ENCODE measurements at places on chromosomes 12 and 14. TPM values are rescaled to one million over a fixed set of nuclear protein-coding genes. Genes with fewer than 3 reads are reported as not detected.

GRCh38 chr14:93994919-93995682, 2.0 kb upstream of the CCDC197 start:
- DNase-seq = peak; percentile 78

DNA sequence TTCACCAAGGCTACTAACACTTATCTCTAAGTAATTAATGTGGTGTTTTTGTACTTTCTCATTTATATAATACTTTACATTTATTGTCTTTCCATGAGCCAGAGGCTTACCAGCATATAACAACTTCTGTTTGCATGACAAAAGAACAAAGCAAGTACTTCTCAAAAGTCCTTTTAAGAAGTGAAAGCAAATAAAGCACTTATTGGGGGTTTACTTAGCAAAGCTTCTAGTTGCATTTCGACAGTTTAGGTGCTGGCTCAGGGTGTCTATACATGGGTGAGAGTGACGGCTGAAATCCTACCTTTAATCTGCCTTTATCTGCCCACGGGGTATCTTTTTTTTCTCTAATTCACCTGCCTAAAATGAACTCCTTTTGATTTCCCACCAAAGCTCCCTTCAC, 21.0 kb upstream of the DCN start:
- no peak for DNase-seq

The CMA1 gene
- not detected for total RNA-seq

- peak; percentile 57 for DNase-seq
These were observed 145.6 kb downstream of the DYRK2 start for GRCh38 chr12:67794161-67794560.

DNA sequence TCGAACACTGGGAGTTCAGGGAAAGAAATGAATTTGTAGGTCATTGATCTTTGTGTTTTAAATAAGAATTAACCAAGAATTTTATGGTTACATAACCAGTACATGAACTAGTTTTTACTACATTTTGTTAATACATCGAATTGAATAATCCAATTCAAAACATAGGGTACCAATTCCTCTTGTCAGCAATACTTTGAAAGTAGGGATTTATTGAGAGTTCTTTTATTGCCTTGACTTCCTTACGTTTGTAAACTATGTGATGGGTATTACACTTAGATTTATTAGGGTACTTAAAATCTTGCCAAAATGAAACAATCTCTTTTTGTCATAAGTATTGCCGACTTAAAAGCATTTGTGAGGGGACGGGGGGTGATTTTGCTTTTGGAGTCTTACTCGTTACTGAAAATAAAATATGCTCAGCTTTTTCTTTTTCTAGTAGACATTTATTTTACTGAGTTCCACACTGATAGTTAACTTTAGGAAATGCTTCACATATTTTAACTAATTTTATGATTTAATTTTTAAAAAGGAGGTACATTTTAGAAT, 22.4 kb downstream of the SOCS2 start:
- DNase-seq = no peak

GRCh38 chr14:77498120-77498979, at the start of gene ISM2:
ISM2 (minus strand) TSS chr14:77498816; CDS start chr14:77498793, 23 bp downstream.
- DNase-seq = peak; percentile 23

DNA sequence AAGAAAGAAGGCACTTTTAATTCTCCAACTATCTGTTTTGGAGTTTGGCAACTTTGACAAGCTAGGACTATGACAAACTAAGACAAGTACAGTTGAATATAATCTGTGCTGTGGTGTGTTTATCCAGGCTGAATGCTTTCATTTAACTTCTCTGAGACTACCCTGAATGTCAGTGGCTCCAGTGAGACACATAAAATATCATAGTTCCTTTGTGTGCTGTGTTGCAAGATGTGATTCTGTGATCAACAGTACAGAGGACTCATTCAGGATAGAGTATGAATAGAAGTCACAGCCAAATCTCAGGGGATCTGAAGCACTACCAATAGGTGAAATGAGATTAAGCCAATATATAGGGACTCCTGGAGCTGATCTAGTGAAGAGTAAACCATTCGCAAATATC, 876.9 kb upstream of the FBXO33 start:
- DNase-seq = no peak

GRCh38 chr12:51746416-51746815, 102.1 kb downstream of the FIGNL2 start:
- no peak for DNase-seq

DNA sequence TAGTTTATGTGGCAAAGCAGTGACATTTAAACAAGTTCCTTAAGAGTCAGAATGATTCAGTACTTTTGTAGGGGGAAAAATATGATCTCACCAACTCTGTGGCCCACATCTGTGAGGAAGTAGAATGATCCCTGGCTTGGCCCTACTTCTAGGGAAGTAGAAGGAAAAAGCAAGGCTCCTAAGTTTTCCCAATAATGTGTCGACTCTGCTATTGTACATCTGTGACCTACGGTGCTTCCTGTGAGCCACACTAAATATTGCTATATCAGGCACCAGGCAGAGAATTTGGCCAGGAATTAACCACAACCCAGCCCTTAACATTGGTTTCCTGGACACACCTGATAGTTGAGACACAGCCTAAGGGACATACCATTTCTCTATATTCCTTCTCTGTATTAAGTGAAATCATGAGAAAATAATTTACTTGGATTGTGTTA, 9.3 kb upstream of the NID2 start:
- DNase-seq = peak; percentile 78

DNA sequence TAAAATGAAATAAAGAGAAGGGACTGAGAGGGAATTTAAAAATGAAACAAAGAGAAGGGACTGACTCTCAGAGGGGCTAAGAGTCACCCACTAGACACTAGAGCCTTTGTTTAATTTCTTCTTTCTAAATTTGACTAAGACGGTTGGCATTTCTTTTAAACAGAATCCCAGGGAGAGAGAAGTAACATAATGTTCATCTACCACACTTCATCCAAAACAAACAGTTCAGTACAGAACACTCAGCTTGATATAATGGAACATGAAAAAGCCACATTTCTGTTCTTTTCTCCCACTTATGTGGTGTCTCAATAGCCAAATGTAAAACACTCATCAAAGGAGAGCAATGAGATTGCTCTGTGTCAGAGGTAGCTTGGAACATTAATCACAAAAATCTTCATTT, 10.1 kb upstream of the NT5DC3 start:
- DNase-seq = peak; percentile 35

GRCh38 chr14:80987235-80988032, 32.0 kb downstream of the TSHR start:
- peak; percentile 82 for DNase-seq

GRCh38 chr12:126792411-126792810, 1474.6 kb upstream of the TMEM132C start:
- no peak for DNase-seq

GRCh38 chr12:93802293-93802692, 125.1 kb downstream of the CRADD start:
- DNase-seq = no peak

The LMBR1L gene
- 20.2 TPM for total RNA-seq

GRCh38 chr12:132352896-132353800, 23.8 kb upstream of the GALNT9 start:
- no peak for DNase-seq

The C12orf54 gene
- total RNA-seq = not detected

The FIGNL2 gene
- total RNA-seq = 0.18 TPM

DNA sequence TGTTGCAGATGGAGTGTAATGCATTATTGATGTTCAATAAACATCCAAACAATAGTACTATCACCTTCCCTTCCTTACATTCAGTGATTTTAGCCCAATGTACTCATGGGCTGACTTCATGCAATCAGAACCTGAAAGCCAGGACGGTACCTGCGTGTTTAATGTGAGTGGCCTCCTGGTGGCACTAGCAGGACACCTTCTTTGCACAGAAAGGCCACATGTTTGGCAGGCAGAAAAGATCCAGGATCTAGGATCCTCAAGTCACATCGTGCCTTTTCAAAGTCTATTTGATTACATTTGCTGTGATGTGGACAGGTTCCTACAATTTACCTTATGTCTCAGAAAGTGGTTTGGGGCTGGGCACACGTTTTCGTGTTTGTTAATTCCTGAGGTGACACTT, 82.9 kb downstream of the NEDD1 start:
- DNase-seq = no peak

The ABCD2 gene
- 0.25 TPM for total RNA-seq

The AHNAK2 gene
- total RNA-seq = 78.4 TPM

The CLEC14A gene
- 0.63 TPM for total RNA-seq

GRCh38 chr14:93015064-93015463, 92.1 kb downstream of the CHGA start:
- no peak for DNase-seq

GRCh38 chr12:115708801-115709200, 568.7 kb downstream of the MED13L start:
- peak; percentile 36 for DNase-seq

GRCh38 chr12:78641837-78642423, 222.6 kb upstream of the SYT1 start:
- DNase-seq = peak; percentile 51

DNA sequence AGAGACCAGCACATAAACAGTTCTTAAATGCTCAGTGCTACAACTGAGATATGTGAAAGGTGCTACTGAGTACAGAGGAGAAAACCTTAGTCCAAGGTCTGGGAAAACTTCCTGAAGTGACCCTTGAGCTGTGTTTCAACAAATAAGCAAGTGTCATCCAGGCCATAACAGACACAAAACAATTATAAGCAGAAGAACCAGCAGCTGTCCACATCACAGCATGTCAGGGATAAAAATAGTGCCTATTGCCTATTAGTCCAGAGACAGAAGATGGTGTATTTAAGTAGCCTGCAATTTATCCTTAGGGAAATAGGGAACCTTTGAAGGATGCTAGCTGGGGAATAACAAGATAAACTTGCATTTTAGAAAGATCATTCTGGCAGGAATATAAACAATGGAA, 237.8 kb downstream of the SPTSSA start:
- DNase-seq = no peak

- no peak for DNase-seq
These were observed 100.7 kb downstream of the ZFP36L1 start for GRCh38 chr14:68692216-68692615.

DNA sequence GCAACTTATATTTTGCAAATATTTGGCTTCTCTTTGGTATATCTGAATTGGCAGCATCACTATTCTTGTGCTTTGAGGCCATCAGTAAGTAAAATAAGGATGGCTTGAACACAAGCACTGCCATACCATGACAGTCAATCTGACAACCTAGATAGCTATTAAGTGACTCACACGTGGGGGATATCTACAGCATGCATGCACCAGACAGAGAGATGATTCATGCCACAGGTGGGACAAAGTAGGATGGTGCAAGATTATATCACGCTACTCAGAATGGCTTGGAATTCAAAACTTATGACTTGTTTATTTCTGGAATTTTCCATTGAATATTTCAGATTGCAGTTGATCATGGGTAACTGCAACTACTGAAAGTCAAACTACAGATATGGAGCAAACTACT, 675.6 kb upstream of the MDGA2 start:
- DNase-seq = no peak

DNA sequence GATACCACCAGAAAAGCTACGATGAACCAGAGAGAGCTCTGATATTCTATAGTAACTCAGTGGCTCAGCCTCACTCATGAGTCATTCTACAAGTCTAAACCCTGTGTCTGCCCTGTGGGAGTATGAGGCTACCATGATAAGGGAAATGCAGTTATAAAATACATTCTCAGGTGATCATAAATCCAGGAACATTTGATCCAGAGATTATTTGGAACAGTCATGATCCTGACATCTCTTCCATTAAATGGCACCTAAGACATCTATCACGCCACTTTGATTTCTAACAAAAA, 202.6 kb upstream of the RASSF8 start:
- no peak for DNase-seq

The HOXC12 gene
- not detected for total RNA-seq

The MAP3K9 gene
- 0.33 TPM for total RNA-seq
